Activated CD4-positive, alpha-beta T cell treated with anti-CD3 and anti-CD28 coated beads, Interleukin-2, amount 10 ng/mL, durations not matched to agents 7 days and 5 days (primary cell): ENCODE measurements at places on chromosomes 1 and 21. TPM values are rescaled to one million over a fixed set of nuclear protein-coding genes. Genes with fewer than 3 reads are reported as not detected.

The HSPB7 gene
- not detected for total RNA-seq

The PTGS2 gene
- not detected for total RNA-seq

DNA sequence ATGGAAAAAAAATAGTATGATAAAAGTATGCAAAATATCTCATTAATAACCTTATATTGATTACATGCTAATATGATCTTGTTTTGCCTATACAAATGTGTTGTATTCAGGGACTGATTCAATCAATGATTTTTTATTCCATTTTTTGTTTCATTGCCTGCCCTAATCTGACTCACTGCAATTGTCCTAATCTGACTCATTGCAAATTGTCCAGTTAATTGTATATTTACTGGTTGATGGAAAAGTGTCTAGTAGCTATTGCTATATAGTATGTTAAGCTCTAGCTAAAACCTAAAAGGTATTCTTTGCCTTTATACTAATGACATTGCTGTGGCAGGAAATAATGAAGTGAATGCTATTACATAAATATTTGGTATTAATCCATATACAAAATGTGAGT, 728.9 kb upstream of the ZP4 start:
- no peak for DNase-seq

GRCh38 chr1:228459091-228459993, 27.8 kb upstream of the RNF187 start:
- DNase-seq: peak; percentile 71

GRCh38 chr1:79322511-79323027, 316.0 kb upstream of the ADGRL4 start:
- DNase-seq: no peak

DNA sequence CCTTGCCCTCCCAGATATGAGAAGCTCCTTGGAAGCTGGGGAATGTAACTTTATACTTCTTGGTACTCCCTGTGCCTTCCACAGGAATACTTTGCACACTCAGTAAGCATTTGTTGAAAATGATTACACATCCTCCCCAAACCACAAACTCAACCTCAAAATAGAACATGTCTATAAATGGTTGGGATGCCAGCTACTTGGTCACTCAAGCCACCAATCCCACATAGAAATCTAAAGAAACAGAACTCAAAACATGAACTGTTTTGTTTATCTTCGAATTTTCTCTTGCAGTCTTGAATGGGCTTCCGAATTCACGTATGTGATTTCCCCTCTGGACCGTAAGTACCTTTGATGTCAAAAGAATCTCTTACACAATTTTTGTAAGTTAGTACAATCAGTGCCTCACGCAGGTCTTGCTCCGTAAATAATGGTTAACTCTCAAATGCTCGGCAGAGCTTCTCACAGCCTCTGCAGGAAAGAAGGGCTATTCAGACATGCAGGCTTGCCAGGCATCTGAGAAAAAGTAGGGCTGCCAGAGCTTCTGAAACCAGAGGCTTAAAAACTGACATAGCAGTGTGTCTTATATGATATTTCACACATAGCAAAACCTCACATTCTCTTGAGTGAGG, 26.9 kb downstream of the SORT1 start:
- DNase-seq: peak; percentile 9

The TPTE gene
- not detected for total RNA-seq

The FAM163A gene
- not detected for total RNA-seq

DNA sequence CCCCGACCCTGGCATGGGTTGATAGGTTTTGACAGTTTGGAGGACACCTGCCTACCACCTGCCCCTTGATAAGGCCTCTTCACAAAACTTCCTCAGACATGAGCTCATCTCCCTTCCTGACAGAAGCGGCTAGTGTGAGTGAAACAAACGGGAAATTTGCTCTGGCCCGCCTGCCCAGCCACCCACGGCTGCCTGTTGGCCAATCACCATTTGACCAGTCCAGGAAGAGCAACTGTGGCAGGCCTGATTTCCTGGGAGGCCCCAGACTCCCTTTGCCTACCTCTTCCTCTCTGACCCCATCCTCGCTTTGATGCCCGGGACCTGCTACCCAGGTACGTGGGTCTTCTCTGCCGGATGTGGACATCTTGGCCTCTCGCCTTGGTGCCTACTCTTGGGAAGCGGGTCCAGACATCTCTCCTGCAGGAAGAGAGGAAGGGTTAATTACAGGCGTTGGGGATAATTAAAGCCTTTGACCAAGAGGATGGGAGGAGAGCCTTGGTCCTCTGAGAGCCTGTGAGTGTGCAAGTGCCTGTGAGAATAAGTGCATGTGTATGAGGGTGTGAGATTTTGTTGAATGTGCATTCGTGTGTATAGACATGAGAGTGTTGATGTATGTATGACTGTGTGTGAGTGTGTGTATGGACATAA, 1.1 kb upstream of the EPHA2 start:
- DNase-seq: no peak

DNA sequence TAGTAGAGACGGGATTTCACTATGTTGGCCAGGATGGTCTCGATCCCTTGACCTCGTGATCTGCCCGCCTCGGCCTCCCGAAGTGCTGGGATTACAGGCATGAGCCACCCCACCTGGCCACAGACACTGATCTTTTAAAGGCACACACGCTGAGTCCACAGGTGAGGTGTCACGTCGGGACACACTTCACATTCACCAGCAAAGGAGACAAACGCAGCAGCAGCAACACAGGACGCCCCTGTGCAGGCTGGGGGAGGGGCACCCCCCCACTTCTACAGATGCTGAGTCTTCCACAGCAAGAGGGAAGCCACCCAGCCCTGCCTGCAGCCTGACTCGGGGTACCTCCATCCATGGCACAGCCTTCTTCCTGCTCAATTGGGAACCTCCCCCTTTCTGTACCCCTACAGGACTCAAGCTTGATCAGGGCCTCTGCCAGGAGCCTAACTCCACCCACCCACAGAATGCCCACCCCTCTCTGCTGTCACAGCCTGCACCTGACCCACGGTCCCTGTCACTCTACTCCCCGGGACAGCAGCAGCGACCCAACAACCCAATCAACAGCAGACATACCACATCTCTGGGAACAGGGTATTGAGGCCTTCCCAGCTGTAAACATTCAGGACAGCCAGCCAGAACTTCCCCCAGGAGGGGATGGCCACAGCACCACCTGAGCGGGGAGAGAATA, 9.5 kb downstream of the LSS start:
- DNase-seq: no peak

DNA sequence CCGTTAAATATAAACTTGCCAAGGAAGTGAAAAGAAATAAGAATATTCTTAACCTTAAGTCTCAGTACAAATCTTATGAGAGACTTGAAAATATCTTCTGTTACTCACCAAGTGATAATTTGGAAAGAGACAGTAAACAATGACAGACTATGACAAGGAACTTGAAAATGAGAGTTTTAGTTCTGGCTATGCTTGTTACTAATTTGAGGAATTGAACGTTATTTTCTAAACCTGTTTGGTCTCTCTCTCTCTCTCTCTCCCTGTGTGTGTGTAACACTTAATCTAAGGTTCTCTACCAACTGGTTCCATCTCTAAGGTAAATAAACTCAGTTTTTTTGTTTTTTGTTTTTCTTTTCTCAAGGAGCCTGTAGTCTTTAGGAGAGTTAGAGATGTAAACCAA, 161.8 kb downstream of the AMY1C start:
- no peak for DNase-seq

GRCh38 chr1:10730985-10731384, 65.5 kb downstream of the CASZ1 start:
- DNase-seq: no peak

DNA sequence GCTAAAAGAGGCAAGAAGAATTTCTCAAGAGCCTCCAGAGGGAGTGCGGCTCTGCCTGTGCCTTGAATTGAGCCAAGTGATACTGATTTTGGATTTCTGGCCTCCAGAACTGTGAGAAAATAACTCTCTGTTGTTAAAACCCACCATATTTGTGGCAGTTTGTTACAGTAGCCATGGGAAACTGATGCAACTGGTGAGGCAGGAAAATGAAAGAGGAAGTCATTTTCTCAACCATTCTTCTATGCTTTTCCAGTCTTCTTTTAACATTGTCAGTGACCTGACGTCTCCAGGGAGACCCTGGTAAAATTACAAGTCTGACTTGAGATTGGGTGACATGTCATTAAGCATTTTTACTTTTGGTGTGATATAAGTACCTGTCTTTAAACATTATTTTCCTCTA, 5.8 kb downstream of the OR6P1 start:
- no peak for DNase-seq

The CHI3L1 gene
- total RNA-seq: not detected

- DNase-seq: no peak
Measured at GRCh38 chr1:21657456-21658190, 11.5 kb downstream of the RAP1GAP start.

The DCST2 gene
- 0.50 TPM for total RNA-seq

DNA sequence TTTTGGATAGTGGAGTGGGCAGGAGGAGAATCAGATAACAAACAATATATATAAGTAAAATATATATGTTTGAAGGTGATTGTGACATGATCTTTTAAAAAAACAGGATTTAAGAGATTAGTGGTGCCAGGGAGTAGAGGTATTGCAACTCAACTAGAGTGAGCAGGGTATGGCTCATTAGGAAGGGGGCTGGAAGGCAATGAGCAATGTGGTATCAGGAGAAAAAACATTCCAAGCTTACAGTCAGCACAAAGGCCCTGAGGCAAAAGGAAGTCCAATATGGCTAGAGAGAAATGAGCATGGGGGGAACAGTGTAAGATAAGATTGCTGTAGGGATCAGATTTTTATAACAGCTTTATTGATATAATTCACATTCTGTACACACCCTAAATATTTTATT, 5.3 kb upstream of the GADD45A start:
- DNase-seq: no peak

The ZNF648 gene
- total RNA-seq: not detected

The RAB29 gene
- 51.7 TPM for total RNA-seq

- DNase-seq: no peak
Measured at GRCh38 chr1:92728697-92729096, 56.2 kb downstream of the EVI5 start.

DNA sequence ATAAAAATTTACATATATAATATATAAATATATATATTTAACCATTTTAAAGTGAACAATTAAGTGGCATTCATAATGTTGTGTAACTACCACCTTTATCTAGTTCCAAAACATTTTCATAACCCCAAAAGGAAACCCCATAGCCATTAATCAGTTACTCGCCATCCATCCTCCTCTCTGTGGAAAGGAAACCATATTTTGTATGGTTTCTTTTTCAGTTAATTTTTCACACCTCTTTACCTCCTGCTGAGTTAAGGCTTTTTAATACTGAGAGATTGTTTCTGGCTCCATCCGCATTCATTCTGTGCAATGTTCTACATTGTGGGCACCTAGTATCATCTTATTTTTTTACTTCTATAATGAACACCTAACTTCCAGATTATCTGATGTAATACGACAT, 512.1 kb downstream of the LMO4 start:
- DNase-seq: no peak

The IGSF5 gene
- total RNA-seq: not detected

The NPPA gene
- total RNA-seq: not detected

The ADAMTS5 gene
- not detected for total RNA-seq

GRCh38 chr1:187893471-187893870, 1064.7 kb downstream of the PLA2G4A start:
- no peak for DNase-seq

The SPSB1 gene
- 4.8 TPM for total RNA-seq

The WNT2B gene
- not detected for total RNA-seq

- no peak for DNase-seq
Measured at GRCh38 chr1:31748365-31748764, 15.8 kb downstream of the ADGRB2 start.

GRCh38 chr1:209455145-209455544, 128.4 kb upstream of the CAMK1G start:
- DNase-seq: no peak

The LRRN2 gene
- total RNA-seq: not detected

DNA sequence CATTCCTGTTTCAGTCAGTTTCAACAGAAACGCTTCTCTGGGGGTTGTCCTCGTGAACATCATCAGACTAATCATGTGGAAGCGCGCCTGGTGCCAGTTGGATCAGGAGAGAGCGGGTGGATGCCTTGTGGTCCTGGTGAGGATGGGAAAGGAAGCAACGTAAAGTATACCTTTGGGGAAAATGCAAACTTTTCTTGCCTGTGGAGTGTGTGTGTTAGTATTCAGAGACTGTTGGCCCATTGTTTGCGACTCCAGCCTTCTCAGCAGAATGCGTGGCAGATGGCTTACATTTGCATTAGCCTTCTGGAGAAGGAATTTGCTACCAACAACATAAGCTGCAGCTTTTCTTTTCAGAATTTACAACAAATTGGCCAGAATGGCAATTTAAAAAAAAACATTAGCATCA, 173.9 kb downstream of the RWDD3 start:
- DNase-seq: no peak

GRCh38 chr21:29072873-29073221, 601 bp downstream of the CCT8 start:
- DNase-seq: no peak

DNA sequence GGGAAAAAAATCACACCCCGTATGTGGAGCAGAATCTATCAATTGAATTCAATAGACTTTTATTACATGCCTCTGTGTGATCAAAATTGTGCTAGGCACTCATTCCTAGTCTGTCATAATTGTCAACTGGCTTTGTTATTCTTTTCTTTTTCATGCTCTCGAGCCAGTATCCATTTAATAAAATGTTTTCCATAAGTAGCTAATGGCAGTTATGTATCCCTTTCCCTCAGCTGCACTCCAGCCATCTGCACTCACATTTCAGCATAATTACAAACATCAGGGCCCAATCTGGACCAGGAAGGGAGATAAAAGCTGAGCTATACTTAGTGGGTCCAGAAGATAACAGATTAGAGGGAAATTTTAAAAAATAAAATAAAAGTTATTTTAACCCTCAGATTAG, 15.9 kb downstream of the RGS5 start:
- no peak for DNase-seq
